Fibroblast of villous mesenchyme (primary cell): ENCODE measurements at places on chromosomes 4 and X. TPM values are rescaled to one million over a fixed set of nuclear protein-coding genes. Genes with fewer than 3 reads are reported as not detected.

The FHL1 gene
- total RNA-seq: 69.6 and 104 TPM in 2 replicates

The GYPE gene
- 0.64 and 0.86 TPM in 2 replicates for total RNA-seq

The PWWP3B gene
- total RNA-seq: 4.5 and 5.2 TPM in 2 replicates

The AMELX gene
- not detected in 2 replicates for total RNA-seq

The RADX gene
- total RNA-seq: 0.64 and 0.86 TPM in 2 replicates

The SOWAHB gene
- under 0.01 and 0.32 TPM in 2 replicates for total RNA-seq

The TKTL2 gene
- total RNA-seq: under 0.01 TPM in 1 of 2 replicates, not detected in the other

The GLRB gene
- total RNA-seq: 6.8 and 16.4 TPM in 2 replicates

The SPIN2A gene
- total RNA-seq: 1.3 and 1.7 TPM in 2 replicates

The GALNTL6 gene
- not detected in 2 replicates for total RNA-seq

The TSPAN7 gene
- total RNA-seq: not detected in 2 replicates

The GPAT3 gene
- 1.3 and 15.1 TPM in 2 replicates for total RNA-seq

The ETDC gene
- not detected in 2 replicates for total RNA-seq

The SOWAHD gene
- 0.43 TPM in 1 of 2 replicates, not detected in the other for total RNA-seq

The SLC25A53 gene
- total RNA-seq: 5.6 and 5.8 TPM in 2 replicates

The SULT1B1 gene
- total RNA-seq: under 0.01 TPM in 2 replicates

The MAGEH1 gene
- 37.6 and 37.7 TPM in 2 replicates for total RNA-seq

The MUC7 gene
- not detected in 2 replicates for total RNA-seq

The VCX3B gene
- total RNA-seq: not detected in 2 replicates

The TEX13B gene
- not detected in 2 replicates for total RNA-seq

The SLC4A4 gene
- 12.5 and 13.5 TPM in 2 replicates for total RNA-seq

The SYNPO2 gene
- 139 and 194 TPM in 2 replicates for total RNA-seq

The MAGEA6 gene
- total RNA-seq: not detected in 2 replicates

The GRXCR1 gene
- total RNA-seq: not detected in 2 replicates

The MAGEA2B gene
- not detected in 2 replicates for total RNA-seq

The TMEM154 gene
- total RNA-seq: 8.1 and 11.2 TPM in 2 replicates

The ERVMER34-1 gene
- total RNA-seq: under 0.01 and 0.32 TPM in 2 replicates

The ASB11 gene
- not detected in 2 replicates for total RNA-seq

The CCSER1 gene
- 0.43 TPM in 1 of 2 replicates, not detected in the other for total RNA-seq

The ZGRF1 gene
- 10.0 and 15.1 TPM in 2 replicates for total RNA-seq
